ENCODE measurements at places on chromosomes 12 and 14. TPM values are rescaled to one million over a fixed set of nuclear protein-coding genes. Genes with fewer than 3 reads are reported as not detected.
A peak's percentile ranks its signal among the peaks of the same experiment; 100 is the strongest.

The CLEC6A gene
- total RNA-seq = 0.31 TPM

The FAM181A gene
- 10.2 TPM for total RNA-seq

The PGF gene
- 10.3 TPM for total RNA-seq

The NUAK1 gene
- total RNA-seq = 46.6 TPM

The CEBPE gene
- 0.83 TPM for total RNA-seq

DNA sequence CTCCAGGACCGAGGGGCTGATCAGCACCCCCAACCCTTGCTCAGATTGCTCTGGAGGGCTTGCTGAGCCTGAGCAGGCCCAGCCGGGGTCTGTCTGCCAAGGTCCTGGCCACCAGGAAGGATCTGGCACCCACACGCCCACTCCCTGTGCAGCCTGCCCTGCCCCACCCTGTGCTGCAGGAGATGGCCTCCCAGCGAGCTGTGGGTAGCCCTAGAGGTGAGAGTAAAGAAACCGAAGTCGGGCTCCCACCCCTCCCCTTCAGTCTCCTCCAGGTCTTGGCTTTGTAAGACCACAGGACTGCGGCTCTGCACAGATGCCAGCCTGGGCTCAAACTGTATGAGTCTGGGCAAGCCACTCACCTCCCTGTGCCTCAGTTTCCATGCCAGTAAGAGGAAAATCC, 307.8 kb downstream of the BCL11B start:
- ATAC-seq = no peak

DNA sequence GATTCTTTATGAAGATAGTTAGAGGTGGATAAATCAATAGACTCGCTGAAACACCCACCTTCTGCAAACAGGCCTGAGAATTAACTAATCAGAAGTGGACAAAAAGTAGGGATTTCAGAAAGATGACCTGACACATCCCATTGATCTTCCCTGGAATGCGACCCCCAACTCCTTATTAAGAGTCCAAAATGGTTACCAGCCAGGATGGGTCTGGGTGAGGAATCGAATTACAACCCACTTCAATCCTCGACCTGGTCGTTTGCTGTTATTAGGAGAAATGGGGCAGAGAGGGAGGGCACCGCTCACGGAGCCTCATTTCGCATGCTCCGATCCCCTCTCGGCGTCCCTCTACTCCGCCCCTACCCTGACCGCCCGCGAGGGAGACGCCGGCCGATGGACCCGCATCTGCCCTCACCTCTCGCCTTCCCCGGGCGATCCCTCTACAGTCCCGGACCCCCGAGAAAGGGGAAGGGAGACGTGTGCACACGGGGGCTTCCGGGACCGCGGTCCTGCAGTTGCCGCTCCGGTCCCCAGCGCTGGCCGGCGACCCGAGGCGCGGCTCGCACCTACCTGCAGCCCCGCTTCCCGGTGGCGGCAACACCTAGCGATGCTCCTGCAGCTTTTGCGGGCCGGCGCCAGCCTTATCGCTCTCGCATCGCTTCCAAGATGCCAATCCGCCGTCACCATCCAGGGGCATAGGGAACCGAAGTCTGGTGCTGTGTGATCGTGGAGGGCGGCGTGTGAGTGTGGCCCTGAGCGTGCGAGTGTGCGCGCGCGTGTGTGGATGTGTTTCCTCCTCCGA, 69.3 kb upstream of the USP15 start:
- peak; percentile 31 for ATAC-seq

- ATAC-seq = no peak
Observed at GRCh38 chr14:61174987-61175386, 106.2 kb downstream of the TMEM30B start.

DNA sequence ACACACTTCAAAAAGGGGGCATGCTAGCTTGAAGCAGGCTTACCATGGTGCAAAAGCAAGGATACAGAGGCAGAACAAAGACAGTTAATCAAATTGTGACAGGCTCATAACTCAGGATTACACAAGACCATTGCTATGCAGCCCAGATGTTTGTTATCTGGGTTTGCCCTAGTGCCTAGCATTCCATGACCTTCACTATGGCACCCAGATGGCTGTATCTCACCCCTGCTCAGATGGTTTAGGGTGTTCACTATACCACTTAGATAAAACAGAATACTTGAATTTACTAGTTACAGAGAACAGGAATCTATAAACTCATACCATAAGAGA, 56.2 kb downstream of the SDR9C7 start:
- no peak for ATAC-seq

DNA sequence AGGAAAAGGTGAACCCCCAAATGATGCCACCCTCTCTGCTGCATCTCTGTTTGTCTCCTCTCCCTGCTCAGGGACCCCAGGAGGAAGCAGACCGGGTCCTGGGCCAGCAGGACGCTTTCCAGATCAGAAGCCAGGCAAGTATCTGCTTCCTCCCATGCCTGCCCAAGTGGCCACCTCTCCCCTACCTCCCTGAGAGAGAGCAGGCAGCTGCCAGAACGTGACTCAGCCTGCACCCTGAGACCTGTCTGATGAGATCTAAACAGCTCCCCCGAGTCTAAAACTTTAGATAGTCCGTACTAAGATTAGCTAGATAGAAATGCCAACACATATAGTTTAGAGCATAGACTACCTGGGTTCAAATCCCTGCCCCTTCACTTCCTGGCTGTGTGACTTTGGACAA, 31.2 kb upstream of the OAS1 start:
- ATAC-seq = no peak

DNA sequence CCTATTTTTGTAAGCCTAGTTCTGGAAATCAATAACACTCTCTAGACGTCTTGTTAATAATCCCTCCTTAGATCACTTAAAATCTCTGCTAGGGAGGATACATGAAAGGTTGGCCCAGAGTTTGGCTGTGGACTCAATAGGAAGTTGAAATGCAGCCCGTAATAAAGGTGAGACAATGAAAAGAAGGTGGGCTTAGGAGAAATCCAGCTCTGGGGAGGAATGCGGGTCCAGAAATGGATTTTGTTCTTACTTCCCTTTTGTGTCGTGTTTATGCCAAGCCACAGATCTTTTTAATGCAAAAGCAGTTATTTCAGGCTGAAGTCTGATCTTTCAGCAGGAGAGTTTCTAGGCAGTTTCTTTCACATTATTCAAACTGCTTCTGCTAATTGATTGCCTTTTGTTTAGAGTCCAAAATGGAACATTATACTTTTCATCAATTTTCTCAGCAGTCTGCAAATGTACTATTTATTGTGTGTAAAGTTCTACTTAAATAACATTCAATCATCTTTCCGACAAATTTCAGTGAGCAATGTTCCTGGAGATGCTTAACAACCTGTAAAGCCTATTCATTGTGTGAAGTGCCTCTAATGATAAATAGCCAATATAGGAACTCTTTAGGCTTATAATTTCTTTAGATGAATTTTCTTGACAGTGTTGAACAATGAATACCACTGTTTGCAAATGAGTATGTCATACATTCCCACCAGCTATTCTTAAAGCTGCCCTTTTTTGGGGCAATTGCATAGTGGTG, 252.9 kb upstream of the KRR1 start:
- peak; percentile 84 for ATAC-seq

GRCh38 chr14:22871224-22872032, at the start of gene LRP10:
Gene LRP10 (plus strand): TSS chr14:22871740. CDS start chr14:22872304, 564 bp downstream.
- ATAC-seq = peak; percentile 92

DNA sequence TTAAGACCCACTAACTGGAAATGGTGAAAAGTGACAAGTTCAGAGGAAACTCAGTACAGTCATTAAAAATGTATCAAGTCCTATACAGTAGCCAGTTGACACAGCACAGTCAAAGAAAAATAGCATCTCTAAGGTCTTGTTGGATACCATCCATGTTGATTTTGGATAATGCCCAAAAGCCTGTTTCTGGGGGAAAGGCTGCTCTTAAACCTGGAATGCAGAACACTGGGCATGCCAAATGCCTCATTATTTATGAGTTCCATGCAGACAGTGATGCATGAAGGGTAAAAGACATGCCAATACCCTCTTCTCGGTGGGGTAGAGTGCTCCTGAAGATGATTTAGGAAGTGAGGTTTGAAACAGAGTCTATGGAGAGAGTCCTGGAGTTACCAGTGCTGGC, 29.6 kb downstream of the KCNK13 start:
- ATAC-seq = no peak

DNA sequence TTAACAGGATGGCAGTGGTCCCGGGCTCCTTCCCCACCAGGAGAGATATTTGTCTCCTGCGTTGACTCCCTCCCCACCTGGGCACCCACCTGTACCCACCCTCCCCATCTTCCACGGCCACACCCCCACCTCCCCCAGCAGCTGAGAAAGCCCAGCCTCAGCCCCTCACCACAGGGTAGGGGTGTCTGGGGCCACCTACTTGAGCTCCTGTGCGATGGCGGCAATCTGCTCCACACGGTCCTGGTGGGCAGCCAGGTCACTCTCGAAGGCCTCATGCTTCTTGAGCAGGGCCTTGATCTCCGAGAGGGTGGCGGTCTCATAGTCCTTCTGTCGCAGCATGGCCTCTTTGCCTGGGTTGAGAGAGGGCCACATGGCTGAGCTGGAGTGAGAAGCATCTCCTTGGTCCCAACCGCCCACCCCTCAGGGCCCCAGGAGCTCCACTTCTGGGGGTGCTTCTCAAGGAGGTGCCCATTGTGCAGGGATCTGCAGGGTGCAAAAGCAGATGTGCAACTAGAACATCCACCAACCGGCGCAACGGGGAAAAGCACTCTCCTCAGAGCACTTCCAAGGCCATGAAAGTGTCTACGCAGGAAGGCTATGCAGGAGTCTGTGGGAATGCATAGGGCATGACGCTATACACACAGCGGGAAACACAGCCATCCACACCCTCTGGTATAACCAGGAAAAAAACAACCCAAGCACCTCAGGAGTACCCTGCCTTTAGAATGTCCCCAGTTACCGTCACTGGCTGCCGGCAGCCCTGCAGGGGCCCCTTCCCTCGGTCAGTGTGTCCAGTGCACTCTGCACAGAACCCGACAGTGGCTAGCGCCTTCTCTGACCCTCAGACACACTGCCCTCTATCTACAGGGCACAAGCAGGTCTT, 92.6 kb upstream of the ZFP36L1 start:
- ATAC-seq = no peak

GRCh38 chr14:30211326-30211725, 283.7 kb upstream of the PRKD1 start:
- no peak for ATAC-seq

DNA sequence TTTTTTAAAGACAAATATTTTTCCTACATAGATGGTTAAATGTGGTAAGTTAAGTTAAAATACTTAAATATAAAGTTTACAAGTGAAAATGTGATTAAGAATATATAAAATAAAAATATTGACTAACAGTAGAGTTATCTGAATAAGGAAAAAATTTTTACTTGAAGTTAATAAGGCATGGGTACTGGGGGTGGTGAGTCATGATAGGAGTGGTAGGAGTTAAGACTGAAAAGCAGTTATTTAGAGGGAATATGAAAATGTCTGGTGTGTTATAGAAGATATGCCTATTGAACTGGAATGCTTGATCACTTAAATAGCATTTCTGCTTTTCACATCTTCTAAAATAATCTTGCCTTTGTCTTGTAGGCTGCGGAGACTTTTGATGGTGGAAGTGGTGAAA, 68.7 kb downstream of the CCDC91 start:
- no peak for ATAC-seq

Data from motor neuron (in vitro differentiated cells).